ENCODE measurements at places on chromosomes 16 and 17.

- DNase-seq = no peak
These were observed 54.1 kb upstream of the CREBBP start for GRCh38 chr16:3934491-3935181.

- no peak for DNase-seq
These were observed 26.0 kb upstream of the MPHOSPH6 start for GRCh38 chr16:82195917-82196494.

- no peak for DNase-seq
These were observed 3.9 kb downstream of the TSPOAP1 start for GRCh38 chr17:58324409-58325288.

- DNase-seq = no peak
These were observed 5.1 kb downstream of the BPTF start for GRCh38 chr17:67830440-67830839.

DNA sequence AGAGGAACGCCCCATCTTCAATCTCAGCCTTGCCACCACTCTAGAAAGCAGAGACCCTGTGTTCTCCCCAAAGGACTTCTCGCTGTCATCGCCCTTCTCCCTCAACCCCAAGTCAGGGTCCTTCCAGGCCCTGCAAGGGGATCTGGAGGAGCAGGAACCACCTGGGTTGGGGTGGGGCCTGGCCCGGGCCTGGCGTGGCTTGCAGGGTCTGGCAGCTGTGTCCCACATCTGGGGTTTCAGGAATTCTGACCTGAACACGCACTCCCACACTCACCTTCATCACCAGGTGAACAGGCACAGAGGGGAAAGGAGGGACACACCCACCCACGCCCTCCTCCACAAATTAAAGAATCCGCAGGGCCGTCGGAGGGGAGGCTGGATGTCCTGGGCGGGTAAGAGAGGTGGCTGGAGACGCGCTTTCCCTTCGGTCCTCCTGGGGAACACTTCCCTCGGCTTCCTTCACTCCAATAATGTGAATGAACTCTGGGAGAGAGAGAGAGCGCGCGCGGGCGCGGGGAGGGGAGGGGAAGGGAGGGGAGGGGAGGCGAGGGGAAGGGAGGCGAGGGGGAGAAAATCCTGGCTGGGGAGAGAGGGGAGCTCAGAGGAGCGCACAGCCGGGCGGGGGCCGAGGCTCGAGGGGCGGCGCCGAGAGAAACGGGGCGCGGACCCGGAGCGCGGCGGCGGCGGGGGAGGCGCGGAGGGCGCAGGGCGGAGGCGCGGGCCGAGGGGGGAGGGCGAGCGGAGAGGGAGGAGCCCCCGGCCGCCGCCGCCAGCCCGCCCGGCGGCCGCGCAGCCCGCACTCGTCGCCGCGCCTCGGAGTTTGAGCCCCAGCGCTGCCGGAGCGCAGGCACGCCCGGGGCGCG, at the start of gene CACNG4:
Gene CACNG4 (plus strand): TSS at position 799 of the 863 bp plus-strand sequence. CDS start 205 bp downstream, outside the sequence.
- DNase-seq = no peak

DNA sequence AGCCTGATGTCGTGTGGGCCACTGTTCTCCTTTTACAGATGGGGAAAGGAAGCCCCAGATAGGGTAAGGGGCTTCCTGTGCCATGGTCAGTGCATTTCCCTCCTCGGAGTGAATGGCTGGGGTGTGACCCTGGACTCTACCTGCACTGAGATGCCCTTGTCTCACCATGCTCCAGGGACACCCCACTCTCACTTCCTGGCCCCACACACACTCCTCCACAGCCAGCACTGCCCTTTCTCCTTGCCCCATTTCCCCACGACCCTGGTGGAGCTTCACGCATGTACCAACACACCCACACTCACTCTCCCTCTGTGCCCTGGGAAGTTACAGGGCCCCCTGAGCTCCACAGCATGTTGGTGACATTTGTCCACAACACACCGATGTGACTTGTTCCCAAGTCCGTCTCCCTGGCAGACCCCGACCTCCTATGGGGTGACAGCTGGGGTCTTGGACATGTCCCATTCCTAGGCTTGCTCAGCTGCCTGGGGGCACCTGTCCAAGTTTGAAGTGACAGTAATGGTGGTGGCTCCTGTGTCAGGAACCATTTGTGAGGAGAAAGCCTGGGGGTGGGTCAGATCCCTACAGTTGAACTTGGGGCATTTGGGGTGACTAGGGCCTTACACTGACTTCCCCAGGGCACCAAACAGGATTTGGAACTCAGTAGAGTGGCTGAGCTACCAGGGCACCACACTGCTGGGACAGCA, 47.4 kb downstream of the PECAM1 start:
- DNase-seq = no peak

- DNase-seq = no peak
These were observed 6.4 kb downstream of the CYB561 start for GRCh38 chr17:63439687-63440086.

- DNase-seq = no peak
These were observed 90.2 kb downstream of the SYCE1L start for GRCh38 chr16:77289331-77289809.

DNA sequence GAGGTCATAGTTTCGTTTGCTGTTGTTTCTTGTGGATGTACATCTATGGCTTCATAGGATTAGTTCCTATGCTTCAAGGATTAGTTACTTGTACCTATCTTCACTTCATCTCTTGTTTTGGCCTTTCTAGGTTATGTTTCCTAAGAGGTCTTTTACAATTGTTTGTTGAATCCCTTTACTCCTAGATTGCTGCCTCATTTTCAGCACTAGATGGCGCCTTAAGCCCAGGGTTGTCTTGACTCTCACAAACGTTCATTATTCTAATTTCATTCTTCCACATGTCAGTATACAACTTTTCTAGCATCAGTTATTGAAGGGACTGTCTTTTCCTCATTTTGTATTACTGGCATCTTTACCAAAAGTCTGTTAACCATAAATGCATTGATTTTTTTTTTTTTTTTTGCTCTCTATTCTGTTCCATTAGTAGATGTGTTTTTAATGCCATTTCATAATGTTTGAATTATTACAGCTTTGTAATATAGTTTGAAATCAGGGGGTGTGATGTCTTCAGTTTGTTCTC, 45.0 kb upstream of the NACA2 start:
- DNase-seq = peak; percentile 26

DNA sequence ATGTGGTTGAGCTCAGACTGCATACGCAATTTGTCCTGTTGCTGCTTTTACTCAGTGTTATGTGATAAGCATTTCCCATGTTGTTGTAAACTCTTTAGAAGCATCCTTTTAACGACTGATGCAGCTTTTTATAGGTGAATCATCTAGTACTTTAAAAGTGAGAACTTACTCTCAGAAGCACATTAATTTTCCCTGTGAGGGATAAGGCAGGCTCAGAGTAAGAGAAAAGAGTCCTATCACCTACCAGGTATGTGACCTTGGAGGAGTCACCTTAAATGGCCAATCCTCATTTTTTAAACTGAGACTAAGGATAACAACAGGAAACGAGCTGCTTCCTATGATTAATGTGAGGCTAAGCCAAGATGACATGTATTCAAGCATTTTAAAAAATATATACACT, 34.4 kb upstream of the GAN start:
- no peak for DNase-seq

- DNase-seq = no peak
These were observed 26.1 kb upstream of the XYLT1 start for GRCh38 chr16:17496891-17497290.

DNA sequence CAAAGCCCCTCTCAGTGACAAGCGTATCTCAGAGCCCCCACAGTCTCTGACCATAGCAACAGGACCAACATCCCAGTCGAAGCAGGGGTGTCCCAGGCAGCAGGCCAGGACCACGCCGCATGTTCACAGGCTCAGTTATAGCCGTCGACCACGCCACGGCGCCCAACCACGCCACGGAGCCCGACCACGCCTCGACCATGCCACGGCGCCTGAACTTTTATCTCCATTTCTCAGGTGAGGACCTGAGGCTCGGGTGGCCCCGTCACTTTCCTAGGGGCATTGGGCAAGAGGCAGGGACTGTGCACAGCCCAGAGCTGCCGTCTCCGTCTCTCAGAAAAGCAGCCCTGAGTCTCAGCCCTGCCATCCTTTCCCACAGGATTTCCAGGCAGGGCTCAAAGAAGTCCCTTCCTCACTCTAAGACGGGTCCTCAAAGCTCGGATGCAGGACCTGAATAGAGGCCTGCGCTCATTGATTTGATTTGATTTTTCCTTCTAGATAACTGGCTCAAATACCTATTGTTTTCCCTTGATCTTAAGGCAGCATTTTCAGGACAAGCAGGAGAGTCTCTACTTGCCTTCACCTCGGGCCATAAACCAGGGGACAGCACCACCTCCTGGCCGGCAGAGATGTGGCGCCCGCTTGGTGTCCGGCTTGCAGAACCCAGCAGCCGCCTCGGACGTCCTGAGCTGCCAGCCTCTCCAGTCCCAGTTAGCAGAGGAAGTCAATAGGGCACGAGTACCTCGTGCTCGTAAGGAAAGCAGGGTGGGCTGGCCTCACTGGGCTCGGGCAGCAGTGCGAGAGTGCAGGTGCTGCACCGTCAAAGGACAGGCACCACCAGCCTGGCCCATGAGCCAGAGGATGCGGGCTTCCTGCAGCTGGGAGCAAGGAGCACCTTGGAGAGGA, 38.8 kb downstream of the C16orf95 start:
- no peak for DNase-seq

- DNase-seq = no peak
These were observed 6.0 kb upstream of the IGFBP4 start for GRCh38 chr17:40437095-40437732.

All from activated CD8-positive, alpha-beta memory T cell treated with anti-CD3 and anti-CD28 coated beads, Interleukin-2, amount 50 U/mL, for 4 hours (primary cell).